Breast epithelium (tissue), 4 donors: ENCODE measurements at places on chromosomes 11 and 22. TPM values are rescaled to one million over a fixed set of nuclear protein-coding genes. Genes with fewer than 3 reads are reported as not detected.

DNA sequence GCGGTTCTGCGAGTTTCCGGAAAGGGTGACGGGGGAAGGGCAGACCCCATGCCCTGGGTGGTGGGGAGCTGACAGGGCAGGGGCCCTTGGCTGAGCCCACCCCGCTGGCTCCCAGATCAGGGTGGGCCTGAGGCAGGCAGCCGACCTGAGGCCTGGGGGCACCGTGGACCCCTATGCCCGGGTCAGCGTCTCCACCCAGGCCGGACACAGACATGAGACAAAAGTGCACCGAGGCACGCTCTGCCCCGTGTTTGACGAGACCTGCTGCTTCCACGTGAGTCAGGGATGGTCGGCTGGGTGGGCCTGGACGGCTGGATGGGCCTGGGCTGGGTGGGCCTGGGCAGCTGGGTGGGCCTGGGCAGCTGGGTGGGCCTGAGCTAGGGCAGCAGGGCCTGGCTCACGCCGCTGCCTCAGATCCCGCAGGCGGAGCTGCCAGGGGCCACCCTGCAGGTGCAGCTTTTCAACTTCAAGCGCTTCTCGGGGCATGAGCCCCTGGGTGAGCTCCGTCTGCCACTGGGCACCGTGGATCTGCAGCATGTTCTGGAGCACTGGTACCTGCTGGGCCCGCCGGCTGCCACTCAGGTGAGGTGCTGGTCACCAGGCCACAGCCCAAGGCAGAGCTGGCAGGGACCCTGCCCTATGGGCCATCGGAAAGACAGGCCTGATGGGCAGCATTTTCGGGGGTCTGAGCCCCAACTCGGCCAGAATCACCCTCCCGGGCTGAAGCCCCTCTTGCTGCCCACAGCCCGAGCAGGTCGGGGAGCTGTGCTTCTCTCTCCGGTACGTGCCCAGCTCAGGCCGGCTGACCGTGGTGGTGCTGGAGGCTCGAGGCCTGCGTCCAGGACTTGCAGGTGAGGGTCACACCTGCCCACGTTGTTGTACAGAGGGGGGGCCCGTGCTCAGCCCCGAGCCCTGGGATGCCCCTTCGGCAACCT, 1.5 kb downstream of the SYT8 start:
- DNase-seq: no peak

The ANGPTL5 gene
- total RNA-seq: 0.33 TPM

The GAS2 gene
- total RNA-seq: 22.1 TPM

GRCh38 chr11:77024745-77025144, 9.5 kb upstream of the B3GNT6 start:
- DNase-seq: no peak

The PHETA2 gene
- 18.0 TPM for total RNA-seq

The TSG101 gene
- 66.5 TPM for total RNA-seq

DNA sequence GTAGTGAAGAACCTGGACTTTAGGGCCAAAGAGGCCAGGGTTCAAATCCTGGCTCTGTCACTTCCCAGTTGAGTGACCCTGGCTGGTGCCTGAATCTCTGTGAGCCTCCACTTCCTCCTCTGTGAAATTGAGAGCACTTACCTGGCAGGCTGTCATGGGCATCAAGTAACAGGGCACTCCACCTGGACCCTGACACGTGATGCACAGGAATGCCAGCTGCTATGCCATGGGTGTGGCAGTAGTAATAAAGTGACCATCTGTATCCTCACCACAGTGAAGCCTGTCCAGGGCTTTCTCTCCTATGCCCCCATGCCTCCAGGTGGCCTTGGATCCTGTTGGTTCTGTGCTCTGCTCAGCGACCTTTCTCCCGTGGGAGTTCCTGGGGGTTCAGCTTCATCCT, 29.8 kb upstream of the PPP6R3 start:
- DNase-seq: no peak

- DNase-seq: no peak
Observed at GRCh38 chr11:126547691-126548090, 192.2 kb downstream of the ST3GAL4 start.

- no peak for DNase-seq
Observed at GRCh38 chr11:93051186-93051585, 81.7 kb downstream of the MTNR1B start.

GRCh38 chr11:74157169-74157568, 13.6 kb downstream of the C2CD3 start:
- DNase-seq: no peak

DNA sequence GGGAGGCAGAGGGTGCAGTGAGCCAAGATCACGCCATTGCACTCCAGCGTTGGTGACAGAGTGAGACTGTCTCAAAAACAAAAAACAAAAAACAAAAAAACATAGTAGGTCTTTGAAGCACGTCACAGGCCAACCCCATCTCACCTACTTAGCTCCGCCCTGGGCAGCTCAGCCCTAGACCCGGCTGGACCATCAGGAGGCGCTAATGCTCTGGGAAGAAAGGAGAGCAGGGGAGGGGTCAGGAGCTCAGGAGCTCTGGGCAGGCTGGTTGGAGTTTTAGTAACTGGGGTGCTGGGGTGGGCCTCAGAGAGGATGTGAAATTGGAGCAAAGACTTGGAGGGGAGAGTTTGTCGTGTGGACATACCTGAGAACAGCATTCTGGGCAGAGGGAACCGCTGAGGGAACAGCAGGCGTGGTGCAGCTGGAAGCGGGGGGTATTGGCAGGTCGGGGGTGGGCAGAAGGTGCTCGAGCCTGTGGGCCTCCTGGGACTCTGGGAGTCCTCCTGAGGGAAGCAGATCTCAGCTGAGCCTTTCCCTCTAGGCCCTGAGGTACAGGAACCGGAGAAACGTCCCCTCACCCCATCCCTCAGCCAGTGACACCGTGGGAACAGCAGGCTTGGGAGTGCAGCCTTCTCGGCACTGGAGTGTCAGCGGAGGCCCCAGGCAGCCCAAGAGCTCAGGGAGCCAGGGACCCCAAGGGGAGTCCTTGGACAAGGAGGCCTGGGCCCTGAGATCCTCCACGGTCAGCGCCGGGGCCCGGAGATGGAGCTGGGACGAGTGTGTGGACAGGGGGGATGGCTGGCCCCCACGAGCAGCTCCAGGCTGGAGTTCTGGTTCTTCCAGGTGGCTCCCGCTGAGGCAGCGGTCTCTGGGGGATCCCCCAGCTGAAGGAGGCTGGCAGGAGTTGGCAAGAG, 2.2 kb upstream of the RPS6KA4 start:
- DNase-seq: no peak

The WBP2NL gene
- 0.96 TPM for total RNA-seq

GRCh38 chr22:41217553-41218157, 12.5 kb downstream of the L3MBTL2 start:
- DNase-seq: peak; percentile 35

DNA sequence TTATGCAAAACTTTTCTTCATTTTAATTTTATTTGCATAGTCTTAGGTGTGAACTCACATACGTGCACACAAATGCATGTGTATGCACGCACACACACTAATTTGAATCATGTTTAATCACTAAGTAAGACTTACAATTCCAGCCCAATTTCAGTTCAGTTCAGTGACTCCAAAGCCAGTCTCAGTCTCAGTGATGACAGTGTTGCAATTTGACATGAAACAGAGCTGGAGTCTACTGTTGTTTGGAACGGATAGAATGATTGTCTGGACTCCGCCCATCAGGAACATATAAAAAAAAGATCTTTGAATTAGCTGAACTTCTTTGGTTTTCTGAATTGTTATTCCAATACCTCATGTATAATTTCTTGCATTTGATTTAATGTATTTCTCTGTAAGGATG, 14.9 kb upstream of the OR51S1 start:
- no peak for DNase-seq

DNA sequence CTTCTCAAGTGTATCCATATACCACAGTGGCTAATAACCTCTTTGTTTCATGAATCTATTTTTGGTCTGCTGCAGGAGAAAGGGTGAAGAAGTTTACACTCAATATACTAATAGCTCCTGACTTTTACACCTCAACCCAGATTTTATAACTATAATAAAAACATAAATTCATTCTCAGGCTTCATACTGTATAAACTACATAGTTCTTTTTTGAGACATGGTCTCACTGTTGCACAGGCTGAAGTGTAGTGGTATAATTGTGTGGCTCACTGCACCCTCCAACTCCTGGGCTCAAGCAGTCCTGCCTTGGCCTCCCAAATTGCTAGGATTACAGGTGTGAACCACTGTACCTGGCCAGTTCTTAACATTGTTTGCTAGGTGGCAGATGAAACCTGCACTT, 17.8 kb upstream of the CCDC179 start:
- no peak for DNase-seq

The RGL4 gene
- total RNA-seq: not detected

DNA sequence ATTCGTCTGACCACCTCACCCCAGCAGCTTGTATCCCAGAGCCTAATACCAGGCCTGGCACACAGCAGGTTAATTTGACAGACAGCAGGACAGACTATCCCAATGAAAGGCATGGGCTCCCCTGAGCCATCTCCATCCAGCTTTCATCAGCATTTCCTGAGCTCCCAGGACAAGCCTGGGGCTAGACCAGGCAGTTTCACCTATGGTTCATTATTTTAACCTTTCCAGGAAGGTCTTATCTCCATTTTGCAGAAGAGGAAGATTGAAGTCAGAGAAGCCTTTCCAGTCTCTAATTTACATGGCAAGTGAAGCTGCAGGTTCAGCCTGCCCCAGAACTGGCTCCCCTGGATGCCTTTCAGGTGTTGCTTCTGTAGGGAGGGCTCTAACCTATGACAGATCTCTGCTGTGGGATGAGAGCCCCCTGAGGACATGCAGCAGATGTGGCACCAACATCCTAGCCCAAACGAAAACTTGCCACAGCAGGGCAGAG, 17.0 kb downstream of the ARRB1 start:
- no peak for DNase-seq
